ENCODE measurements at places on chromosomes 2 and 18.

- no peak for DNase-seq
These were observed 609.0 kb downstream of the DCC start for GRCh38 chr18:52948868-52949444.

DNA sequence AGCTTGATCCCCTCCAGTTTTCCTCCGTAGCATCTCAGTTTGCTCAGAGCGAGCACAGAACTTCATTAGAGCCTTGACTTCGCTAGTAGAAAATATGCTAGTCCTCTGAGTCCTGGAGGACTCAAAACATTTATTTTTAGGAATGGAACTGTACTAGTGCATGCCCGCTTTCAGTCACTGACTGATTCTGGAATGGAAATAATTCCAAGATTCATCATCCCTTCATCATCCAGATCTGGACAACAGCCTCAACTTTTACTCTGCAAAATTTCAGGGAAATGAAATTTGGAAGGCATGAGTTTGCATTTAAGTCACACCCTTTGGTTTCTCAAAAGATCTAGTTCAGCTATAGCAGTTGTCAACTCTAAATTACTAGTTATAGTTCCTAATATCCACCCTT is 304.6 kb downstream of the XIRP2 start:
- no peak for DNase-seq

DNA sequence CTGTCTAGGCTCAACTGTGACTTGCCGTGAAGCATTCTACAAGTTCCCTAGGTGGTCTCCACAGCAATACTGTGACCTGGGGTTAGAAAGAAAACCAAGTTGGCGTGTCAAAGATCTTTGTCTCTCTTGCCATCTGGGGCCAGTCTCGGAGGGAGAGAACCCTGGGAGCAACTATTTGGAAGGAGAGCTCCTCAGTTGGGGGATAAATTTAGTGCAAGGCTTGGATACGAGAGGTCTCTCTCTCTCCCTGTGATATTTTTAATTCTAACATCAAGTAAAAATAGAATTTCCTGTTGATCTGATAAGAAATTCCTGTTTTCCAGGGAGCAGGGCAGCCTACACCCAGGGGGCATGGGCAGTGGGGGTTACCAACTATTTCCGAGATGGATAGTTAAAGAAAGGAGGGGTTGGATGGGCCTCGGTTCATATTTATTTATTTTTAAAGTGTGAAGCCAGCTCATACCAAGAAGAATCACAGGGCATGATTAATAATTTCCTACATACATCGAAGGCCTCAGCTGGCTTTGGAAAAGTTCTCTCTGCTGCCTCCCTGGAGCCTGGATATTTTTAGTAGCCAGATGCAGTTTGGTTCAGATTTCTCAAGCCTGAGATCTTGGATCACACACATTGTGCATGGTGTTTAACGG is 62.8 kb downstream of the EHD3 start:
- no peak for DNase-seq

- DNase-seq, result no peak
These were observed 2.4 kb downstream of the SMCHD1 start for GRCh38 chr18:2657788-2658458.

- no peak for DNase-seq
These were observed 78.0 kb downstream of the NDUFA10 start for GRCh38 chr2:239946864-239947728.

- DNase-seq, result no peak
These were observed 19.8 kb downstream of the SMIM21 start for GRCh38 chr18:75407468-75408437.

- DNase-seq, result no peak
These were observed 2012.3 kb upstream of the PIK3C3 start for GRCh38 chr18:39942702-39943101.
